H9 (cell line): ENCODE measurements at places on chromosomes 12 and 14. TPM values are rescaled to one million over a fixed set of nuclear protein-coding genes. Genes with fewer than 3 reads are reported as not detected.

DNA sequence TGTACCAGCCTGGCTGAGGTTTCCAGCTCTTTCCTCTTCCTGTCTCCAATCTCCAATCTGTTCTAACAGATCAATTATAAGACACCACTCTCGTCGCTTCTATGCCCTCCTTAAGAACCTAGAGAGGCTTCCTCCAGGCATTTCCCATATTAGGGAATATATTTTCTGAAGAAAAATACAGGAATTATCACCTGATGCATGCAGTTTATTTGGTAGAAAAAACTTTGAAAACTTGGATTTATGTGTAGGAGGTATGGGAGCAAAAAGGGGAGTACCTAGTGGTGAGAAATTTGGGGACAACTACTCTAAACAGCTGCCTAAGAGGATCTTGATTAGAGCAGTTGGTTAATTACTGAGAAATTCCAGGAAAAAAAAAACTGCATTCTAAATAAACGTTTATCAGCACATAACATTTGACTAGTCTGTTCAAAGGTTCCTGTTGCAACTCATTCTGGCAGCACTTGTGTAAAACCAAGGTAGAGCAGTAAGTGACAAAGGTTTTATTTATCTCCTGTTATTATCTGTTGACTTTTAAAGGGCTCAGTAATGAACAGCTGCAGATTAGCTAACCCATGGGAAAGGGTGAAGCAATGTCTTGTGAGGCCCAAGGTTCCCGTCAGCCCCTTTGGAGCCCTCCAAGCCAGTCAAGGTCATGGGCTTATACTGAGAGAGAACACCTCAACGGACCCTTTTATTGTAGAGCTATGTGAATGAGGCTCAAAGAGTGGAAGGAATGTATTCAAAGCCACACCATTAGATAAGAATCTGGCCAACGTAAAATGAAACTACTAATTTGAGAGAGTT, 36.4 kb upstream of the NR1H4 start:
- no peak overlapping the region for H3K27ac ChIP-seq
- no peaks in the 10 kb centered on the region for H3K27me3 ChIP-seq
- H3K36me3 ChIP-seq = no peaks in the 10 kb centered on the region; the same call in 2 of the 3 replicates
- H3K4me3 ChIP-seq = no peak overlapping the region

The KRT5 gene
- total RNA-seq = not detected in 2 replicates

DNA sequence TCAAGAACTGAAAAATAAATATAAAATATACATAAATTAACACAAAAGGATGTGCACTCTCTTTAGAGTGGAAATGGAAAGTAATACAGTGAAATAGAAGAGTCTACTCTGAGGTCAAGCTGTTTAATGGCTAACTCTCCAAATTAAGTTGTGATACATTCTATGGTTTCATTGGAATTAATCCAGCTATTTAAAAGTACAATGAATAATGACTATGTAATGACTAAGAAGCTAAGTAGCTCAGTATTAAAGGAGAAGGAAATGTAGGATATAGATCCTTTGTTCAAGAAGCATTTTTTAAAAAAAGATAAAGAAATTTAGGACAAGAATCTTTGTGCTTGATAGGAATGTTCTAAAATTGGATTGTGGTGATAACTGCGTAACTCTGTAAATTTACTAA, 85.3 kb downstream of the LRP6 start:
- peaks cover 19% of the 10 kb centered on the region for H3K36me3 ChIP-seq
- no peak overlapping the region for H3K4me3 ChIP-seq
- H3K27me3 ChIP-seq = no peaks in the 10 kb centered on the region
- no peaks in the 10 kb centered on the region for H3K4me1 ChIP-seq

The RNASE3 gene
- total RNA-seq = not detected in 2 replicates

The MORN3 gene
- 0.24 and 0.37 TPM in 2 replicates for total RNA-seq

DNA sequence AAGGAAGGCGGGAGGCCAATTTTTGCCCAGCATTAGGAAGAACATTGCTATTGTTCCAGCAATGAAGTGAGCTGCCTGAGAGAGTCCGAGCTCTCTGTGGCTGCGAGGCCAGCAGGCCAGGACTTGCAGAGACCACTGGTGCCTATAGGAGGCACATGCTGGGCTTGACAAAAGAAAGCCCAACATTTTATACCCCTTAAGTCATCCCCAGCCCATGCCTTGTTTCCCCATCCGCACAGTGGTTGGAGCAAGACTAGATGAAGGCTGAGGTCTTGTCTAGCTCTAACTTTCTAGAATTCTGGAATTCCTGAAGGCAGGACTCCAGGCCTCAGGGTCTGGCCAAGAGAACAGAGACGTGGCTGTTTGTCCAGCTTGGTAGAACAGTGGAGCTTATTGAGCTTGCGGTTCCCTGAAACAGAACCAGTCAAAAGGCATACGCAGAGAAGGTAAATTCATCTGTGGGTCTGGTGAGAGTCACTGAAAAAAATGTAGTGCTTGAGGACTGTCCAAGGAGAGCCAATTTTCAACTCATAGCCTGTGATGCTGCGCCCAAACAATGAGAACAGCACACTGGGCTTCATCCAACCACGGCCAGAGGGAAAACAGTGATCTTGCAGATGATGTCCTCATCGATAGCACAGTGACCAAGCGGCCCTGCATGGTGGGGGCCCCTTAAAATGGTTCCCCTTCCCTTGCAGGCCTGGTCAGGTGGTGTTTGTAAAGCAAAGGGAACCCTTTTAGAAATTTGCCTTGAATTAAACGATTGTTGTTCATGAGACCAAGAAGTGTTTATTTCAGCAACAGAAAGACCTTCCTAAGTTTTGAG, 27.1 kb upstream of the COL2A1 start:
- peaks cover 57% of the 10 kb centered on the region for H3K27me3 ChIP-seq
- H3K36me3 ChIP-seq = no peaks in the 10 kb centered on the region; the same call in 2 of the 3 replicates
- no peak overlapping the region for H3K27ac ChIP-seq
- no peaks in the 10 kb centered on the region; the same call in 1 of the 2 replicates for H3K4me1 ChIP-seq
- H3K4me3 ChIP-seq = no peak overlapping the region

The MYO1H gene
- 0.11 and 0.26 TPM in 2 replicates for total RNA-seq

DNA sequence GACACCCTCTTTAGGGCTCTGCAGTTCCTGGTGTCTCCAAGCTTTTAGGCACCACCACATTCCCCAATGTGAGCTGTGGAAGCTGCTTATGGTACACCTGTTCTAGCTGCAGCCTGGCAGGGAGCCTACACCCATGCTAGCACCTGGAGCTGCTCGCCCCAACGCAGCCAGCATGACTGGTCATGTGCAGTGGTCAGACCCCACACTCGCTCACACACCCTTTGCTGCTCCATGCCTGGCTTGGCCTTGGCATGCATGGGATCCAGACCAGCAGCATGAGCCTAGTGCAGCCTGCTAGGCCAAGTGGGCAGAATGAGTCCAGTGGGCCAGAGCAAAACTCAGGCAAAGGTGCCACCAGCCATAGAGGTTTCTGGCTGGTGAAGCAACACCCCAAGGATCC, 86.4 kb upstream of the OSBPL8 start:
- no peaks in the 10 kb centered on the region for H3K36me3 ChIP-seq
- no peak for DNase-seq
- no peaks in the 10 kb centered on the region for H3K4me1 ChIP-seq

DNA sequence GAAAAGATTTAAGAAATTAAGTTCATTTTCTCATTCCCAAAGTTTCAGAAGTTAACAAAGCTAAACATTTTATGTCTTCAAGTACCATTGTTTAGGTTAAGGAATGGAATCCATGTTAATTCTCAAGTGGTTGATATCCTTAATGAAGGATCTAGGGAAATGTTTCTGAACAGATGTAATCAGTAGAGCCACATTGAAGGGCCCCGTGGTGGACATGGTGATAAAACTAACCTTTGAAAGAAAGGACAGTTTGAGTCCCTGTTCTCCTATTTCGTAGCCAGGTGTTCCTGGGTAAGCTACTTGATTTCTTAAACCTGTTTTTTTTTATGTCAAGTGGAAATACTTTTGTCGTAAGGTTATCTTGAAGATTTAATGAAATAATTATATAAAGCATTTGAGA, 4.6 kb downstream of the PPM1A start:
- no peak overlapping the region for H3K27ac ChIP-seq
- no peaks in the 10 kb centered on the region for H3K27me3 ChIP-seq
- H3K4me1 ChIP-seq = peaks cover 2% of the 10 kb centered on the region
- DNase-seq = no peak
